ENCODE measurements at places on chromosomes 12 and 14.
A peak's percentile ranks its signal among the peaks of the same experiment; 100 is the strongest.

DNA sequence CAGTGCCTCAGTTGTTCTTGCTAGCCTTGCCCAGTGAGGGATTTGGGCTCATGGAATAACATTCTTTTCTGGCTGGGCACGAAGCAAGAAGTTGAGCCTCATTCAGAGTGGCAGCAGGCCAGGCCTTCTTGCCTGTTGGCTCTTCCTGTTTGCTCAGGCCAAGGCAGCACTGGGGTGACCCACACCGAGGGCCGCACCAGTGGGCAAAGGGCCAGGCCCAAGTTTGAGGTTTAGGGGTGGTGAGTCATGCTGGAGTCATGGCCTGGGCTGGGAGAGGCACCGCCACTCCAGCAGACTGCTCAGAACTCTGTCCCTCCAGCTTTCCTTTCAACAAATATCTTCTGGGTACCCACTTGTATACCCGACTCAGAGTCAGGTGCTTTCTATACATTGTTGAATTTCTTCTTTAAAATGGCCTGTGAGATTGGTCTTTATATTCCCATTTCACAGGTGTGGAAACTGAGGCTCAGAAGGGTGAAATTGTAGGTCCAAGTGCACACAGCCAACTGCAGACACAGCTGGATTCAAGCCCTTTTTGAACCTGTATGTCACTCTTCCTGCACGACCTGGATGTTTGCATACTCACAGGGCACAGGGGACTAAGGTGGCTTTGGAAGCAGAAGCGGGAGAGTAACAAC lies 279.4 kb downstream of the FOXN3 start:
- no peak for DNase-seq

GRCh38 chr12:79877246-79877645 lies 57.7 kb downstream of the PPP1R12A start:
- no peak for DNase-seq

DNA sequence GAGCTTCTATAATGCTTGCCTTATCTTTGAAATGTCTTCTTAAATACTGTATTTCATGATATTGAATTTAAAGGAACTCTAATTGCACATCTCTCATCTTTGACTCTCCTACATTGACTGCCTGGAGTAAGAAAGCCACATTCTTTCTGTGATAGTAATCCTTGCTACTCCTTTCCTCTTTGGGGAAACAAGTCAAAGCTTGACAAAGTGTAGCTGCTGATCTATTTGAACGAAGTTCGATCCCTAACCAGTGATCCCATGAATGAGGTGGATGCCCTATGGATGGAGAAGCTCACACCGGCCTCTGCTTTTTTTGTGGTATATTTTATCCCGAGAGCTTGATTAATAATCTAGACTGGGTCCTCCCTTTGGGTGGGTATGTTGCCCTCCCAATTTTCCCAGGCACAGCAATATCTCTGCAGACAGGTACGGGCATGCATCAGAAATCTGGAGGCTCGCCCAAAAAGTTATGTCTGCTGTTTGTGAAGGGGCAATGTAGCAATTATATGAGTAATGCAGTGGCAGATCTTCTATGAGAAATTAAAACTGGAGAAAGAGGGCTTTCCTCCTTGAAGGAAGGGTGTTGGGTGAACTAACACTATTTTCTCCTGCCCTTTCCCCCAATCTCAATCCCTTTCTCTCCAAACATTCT lies 163.0 kb upstream of the FRMD6 start:
- no peak for DNase-seq

- peak; percentile 62 for DNase-seq
Observed at GRCh38 chr12:117025481-117026151, 73.6 kb downstream of the TESC start.

GRCh38 chr14:50082308-50082742 lies 34.0 kb downstream of the VCPKMT start:
- no peak for DNase-seq

DNA sequence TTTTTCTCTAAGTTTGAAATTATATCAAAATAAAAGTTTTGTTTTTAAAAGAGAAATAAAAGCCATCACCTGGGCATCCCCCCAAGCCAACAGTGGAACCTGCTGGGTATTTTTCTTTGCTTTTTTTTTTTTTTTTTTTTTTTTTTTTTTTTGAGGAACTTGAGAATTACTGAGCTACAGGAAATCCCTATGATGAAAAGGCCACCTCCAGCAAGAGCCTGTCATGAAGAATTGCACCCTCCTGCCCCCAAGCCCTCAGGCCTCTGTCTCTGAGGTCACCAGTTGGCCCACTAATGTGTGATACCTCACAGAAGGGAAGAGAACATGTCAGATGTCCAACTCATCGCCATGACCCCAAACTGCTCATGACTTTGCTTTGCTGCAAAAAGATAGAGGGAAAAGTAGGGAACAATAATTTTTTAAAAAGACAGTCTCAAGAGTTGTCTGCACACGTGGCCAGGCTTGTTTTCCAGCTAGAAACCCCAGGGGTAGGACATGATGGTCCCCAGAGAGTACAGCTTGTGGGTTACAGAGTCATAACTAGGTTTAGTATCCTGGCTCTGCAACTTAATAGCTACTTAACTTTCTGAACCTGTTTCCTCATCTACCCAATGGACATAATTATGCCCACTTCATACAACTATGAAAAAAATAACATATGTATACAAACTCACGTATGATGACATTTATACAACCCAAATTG lies 124.3 kb upstream of the EGLN3 start:
- DNase-seq: no peak

DNA sequence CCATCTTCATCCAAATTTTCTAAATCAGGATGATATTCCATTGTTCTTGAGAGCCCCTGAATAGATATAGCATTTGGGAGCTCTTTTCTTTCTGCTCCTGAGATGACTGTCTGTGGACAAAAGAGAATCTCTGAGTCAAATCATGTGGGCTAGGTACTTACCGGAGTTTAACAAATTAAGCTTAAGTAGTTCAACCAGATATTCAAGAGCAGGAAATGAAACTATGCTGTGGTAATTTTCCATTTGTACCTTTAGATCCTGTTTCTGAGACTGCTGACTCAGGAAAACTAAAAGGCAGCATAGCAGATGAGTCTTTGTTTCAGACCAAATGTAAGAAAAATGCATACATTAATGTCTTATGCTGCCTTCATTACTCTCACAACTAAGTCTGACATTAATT lies at the start of gene CLEC7A:
Gene CLEC7A, minus strand, starts transcription at position 158 of the 400 bp plus-strand sequence. Its CDS starts 117 bp downstream, at position 41.
- DNase-seq: no peak

DNA sequence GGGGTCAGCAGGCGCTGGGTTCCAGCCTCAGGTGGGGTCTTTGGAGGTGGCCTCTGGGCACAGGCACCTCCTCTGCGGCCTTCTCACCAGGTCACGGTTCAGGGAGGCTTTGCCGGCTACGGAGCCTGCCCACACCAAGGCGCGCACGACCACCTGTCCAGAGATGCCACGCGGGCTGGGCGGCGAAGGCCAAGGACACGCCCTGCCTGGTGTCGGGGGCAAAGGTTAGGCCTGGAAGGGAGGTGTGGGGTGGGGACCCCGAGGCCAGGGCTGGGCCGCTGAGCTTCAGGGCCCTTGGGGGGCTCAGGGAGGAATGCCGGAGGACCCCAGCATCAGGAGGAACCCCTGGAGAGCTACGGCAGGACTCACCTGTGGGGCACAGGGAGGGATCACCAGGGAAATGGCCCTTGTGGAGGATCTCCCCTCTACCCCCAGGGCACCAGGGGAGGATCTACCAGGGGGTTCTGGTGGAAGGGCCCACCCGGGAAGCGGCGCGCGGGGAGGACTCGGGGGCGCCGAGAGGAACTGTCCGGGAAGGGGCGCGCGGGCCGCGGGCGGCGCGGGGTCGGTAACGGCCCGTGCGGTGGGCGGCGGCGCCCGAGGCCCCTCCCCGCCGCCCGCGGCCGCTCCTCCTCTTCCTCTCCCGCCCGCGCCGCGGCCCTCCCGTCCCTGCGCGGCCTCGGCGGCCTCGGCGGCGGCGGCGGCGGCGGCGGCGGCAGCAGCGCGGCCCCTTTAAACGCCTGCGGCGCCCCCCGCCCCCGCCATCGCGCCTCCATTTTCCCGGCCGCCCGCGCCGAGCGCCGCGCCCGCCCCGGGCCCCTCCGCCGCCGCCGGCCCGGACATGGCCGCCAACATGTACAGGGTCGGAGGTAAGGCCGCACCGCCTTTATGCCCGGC lies at the start of gene MTA1:
Gene MTA1, plus strand, starts transcription at position 633 of the 897 bp plus-strand sequence. Its CDS starts 209 bp downstream, at position 842.
- DNase-seq: peak; percentile 77

- DNase-seq: no peak
Observed at GRCh38 chr14:59150990-59151389, 37.5 kb upstream of the DAAM1 start.

- peak; percentile 30 for DNase-seq
Observed at GRCh38 chr12:107091381-107091780, 2.0 kb downstream of the CRY1 start.

- DNase-seq: no peak
Observed at GRCh38 chr14:61454545-61454944, 133.2 kb downstream of the PRKCH start.

DNA sequence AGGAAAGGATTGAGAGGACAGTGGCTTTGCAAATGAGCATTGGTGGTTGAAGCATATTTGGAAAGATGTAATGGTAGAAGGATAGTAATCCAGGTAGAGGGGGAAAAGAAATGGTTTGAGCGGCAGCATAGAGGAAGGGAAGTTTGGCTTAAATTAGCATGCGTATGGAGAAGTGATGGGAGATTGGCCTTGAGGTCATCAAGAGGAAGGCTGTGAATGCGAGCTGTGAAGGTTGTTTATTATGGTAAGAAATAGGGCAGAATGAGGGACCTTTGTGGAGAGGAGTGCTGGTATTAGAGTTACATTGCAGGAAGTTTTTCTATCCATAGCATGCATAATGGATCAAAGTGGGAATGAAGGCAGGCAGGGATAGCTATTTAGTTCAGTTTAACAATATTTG lies 162.1 kb downstream of the TMTC2 start:
- DNase-seq: no peak

- DNase-seq: no peak
Observed at GRCh38 chr12:133081159-133081780, 547 bp downstream of the ZNF140 start.

DNA sequence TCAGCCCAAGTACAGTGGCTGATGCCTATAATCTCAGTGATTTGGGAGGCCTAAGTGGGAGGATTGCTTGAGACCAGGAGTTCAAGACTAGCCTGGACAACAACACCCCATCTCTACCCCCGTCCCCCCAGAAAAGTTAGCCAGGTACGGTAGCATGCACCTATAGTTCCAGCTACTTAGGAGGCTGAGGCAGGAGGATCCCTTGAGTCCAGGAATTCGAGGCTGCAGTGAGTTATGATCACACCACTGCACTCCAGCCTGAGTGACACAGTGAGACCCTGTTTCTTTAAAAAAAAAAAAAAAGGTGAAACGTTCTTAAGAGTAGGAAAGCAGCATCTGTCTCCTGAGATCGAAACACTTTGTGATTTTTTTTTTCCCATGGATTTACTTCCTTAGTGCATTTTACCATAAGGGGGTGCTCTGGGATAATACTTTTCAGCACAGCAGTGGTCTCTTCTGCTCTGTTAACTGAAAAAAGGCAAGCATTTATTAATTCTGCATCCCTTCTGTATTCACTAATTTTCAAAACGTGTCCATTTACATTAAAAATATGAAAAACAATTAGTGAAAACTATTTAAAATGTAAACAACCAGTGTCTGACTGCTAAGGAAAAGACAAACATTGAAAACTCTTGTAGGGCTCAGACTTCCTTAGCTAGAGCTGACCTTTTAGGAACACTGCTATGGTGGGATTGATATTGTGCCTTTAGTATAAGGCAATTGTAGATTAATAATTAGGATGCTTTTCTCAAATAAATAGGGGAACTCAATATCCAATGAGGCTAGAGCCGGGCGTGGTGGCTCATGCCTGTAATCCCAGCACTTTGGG lies 31.2 kb upstream of the USP44 start:
- DNase-seq: peak; percentile 45

- DNase-seq: no peak
Observed at GRCh38 chr14:103788086-103788485, 59.3 kb downstream of the PPP1R13B start.

DNA sequence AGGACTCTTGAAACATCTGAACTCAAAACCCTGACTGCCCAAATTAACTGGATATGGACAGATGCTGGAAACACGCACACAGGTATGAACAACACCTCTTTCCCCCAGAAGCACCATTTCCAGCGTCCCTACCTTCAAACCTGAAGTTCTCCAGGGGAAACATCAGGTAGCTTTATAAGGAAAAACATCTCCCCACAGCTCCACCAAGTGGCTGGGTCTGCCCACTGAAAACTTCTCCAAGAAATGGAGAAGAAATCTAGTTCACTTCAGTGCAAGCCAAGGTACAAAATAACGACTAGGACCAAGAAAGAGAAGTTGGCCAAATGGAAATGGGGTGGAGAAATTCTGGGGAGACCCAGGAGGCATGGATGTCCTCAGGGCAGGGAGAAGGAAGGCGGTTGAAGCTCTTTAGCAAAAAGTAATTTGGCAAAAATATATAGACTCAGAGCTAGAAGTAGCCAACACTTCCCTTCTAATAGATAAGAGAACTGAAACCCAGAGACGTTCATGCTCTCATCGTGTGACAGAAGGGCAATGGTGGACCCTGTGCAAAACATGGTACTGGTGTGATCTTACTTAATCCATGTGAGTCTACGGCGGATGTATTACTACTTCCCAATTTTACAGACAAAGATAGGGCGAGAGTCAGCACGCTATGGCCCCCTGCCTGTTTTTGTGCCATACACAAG lies 10.5 kb upstream of the NUAK1 start:
- peak; percentile 4 for DNase-seq

GRCh38 chr12:129034558-129035289 lies 181.4 kb downstream of the GLT1D1 start:
- no peak for DNase-seq

DNA sequence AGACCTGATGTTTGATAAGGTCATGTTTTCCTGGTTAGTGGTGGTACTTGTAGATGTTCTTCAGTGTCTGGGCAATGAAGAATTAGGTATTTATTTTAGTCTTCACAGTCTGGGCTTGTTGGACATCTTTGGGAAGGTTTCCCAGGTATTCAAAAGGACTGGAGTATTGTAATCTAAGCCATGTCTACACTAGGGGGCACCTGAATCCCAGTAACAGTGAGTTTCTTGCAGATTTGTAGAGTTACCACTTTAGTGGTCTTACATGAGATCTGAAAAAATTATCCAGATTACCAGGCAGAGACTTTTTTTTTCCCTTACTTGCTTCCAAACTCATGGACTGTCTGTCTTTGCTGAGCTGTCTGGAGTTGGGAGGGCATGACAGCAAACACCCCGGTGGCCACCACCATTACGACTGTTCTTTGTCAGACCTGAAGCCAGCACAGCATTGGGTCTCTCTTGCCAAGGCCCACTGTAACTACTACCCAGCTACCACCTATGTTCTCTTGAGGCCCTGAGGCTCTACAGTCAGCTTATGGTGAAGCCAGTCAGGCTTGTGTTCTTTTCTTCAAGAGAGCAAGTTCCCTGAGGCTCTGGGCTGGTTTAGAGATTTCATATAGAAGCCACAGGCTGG lies 820.7 kb upstream of the FBXO33 start:
- no peak for DNase-seq

- DNase-seq: no peak
Observed at GRCh38 chr14:92416544-92416943, 93.6 kb downstream of the SLC24A4 start.
